ENCODE measurements at places on chromosomes 5 and 9.
A peak's percentile ranks its signal among the peaks of the same experiment; 100 is the strongest.

DNA sequence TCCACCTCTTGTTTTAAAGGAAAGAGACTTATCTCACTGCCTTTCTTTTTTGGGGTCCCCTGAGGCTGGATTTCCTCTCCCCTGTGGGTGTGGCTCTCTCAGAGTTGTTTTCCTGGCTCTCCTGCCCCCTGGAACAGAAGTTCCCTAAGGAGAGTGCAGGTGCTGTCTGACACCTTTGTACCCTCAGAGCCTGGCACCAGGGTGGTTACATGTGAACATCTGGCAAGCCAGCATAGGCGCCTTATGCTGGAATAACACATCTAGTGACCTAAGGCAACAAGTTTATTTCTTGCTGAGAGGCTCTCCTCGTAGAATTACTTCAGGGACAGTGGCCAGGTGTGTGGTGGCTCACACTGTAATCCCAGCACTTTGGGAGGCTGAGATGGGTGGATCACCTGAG lies 172.9 kb upstream of the PTCH1 start:
- no peaks in the 10 kb centered on the region for H3K36me3 ChIP-seq
- no peak overlapping the region for H3K4me3 ChIP-seq
- no peaks in the 10 kb centered on the region for H3K27me3 ChIP-seq

GRCh38 chr5:159961176-159962160 lies 45.2 kb downstream of the ADRA1B start:
- no peaks in the 10 kb centered on the region for H3K36me3 ChIP-seq
- H3K27me3 ChIP-seq = no peaks in the 10 kb centered on the region
- peak overlapping the region; percentile 17 for H3K27ac ChIP-seq
- H3K4me1 ChIP-seq = peaks cover 17% of the 10 kb centered on the region
- no peak for DNase-seq
- H3K4me3 ChIP-seq = no peak overlapping the region

- no peak overlapping the region for H3K27ac ChIP-seq
- no peak overlapping the region for H3K4me3 ChIP-seq
- H3K36me3 ChIP-seq = no peaks in the 10 kb centered on the region
Measured at GRCh38 chr9:88531920-88532698, 2.9 kb upstream of the NXNL2 start.

GRCh38 chr5:34858790-34859189 lies 19.8 kb downstream of the TTC23L start:
- peak overlapping the region; percentile 39 for H3K27ac ChIP-seq
- DNase-seq = no peak
- no peak overlapping the region for H3K4me3 ChIP-seq

GRCh38 chr5:125357660-125358059 lies 611.2 kb upstream of the ZNF608 start:
- no peaks in the 10 kb centered on the region for H3K36me3 ChIP-seq
- no peaks in the 10 kb centered on the region for H3K27me3 ChIP-seq
- H3K4me1 ChIP-seq = no peaks in the 10 kb centered on the region
- H3K27ac ChIP-seq = no peak overlapping the region
- H3K4me3 ChIP-seq = no peak overlapping the region

DNA sequence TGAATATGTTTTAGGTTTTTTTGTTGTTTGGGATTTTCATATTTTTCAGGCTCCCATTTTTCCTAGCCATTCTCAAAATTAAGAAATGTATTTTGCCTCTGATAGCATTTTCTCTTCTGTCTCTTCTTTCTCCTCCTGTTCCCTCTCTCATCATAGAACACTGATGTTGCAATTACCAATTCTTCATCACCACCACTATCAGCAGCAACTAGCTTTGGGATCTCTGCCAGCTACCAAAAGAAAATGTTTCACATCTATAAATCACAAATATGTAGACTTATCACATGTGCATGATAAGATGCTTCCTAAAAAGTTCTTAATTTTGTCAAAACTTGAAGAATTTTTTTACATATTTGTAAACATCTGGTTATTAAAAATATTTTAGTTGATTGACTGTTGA lies 887.1 kb downstream of the MAT2B start:
- H3K36me3 ChIP-seq = no peaks in the 10 kb centered on the region
- no peak overlapping the region for H3K27ac ChIP-seq
- no peak for DNase-seq
- H3K4me3 ChIP-seq = no peak overlapping the region
- no peaks in the 10 kb centered on the region for H3K4me1 ChIP-seq

DNA sequence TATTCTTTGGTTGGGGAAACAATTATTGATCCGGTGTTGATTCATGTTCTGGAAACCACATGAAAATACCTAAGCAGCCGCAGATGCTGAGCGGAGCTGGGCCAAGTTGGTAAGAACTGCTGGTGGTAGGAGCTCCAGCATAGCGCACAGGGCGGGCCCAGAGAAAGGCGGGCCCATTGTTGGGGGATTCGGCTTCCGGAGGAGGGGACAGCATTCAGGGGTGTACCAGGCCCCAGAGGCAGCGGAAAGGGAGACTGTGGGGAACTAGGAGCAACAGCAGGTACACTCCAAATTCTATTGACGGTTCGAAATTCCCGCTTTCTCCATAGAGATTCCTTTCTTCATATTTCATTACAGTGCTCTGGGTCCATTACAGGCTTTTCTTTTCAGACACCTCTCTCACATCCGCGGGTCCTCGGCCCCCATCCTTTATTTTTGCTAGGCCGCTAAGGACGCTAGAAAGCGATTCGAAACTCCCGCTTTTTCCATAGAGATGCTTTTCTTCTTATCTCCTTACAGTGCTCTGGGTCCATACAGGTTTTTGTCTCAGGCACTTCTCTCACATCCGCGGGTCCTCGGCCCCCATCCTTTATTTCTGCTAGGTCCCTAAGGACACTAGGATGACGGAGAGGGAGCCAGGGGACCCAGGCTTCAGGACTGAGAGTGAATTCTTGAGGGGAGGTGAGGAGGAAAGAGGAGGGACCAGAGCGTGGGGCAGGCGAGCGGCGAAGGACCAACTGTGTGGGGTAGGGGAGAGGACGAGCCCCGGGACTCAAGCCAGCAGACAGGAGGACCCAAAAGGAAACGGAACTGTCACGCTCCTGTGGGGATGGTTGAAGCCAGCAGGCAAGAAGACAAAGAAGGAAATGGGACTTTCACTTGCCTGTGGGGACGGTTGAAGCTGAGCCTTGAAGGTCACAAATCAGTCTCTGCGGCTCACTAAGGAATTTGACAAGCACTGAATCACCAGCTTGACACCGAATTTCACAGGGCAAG lies at the start of gene CCDC152:
Gene CCDC152 (plus strand): TSS at position 213 of the 996 bp plus-strand sequence. CDS start 2,304 bp downstream, outside the sequence.
- no peak for DNase-seq
- H3K4me3 ChIP-seq = peak within 1 kb of the TSS; percentile 74
- no peaks in the 10 kb centered on the region for H3K27me3 ChIP-seq
- H3K36me3 ChIP-seq = no peaks in the 10 kb centered on the region
- no peak within 1 kb of the TSS for H3K27ac ChIP-seq

DNA sequence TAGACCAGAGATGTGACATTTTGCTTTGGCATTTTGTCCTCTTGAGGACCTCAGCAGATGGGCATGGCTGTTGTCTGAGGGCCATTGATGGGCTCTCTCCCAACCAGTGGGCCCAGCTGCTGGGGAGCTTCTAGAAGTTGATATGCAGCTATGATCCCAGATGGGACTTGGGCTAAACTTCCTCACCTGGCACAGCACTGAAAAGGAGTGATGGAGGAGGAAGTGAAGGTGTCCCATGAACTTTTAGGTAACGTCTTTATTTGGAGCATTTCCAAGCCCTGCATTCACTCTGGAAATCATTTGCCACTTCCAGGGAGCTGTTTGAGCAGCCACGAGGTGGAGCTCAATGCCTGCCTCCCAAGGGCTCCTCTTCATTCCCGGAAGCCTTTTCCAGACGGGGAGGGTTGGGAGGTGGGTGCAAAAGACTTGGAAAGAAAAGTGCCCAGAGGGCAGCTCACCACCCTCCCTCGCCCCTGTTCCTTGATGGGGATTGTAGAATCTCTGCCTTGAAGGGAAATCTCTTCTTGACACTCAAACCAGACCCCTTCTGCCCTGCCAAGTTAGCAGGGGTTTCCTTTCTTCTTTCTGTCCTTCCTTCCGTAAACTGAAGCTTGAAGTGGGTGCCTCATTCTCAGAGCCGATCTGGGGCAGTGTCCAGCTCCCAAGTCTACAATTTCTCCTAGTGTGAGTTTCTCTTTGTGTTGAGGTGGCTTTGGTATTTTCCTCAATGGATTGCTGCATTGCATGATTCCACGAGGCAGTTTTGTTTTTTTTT lies 18.1 kb upstream of the NEUROG1 start:
- no peaks in the 10 kb centered on the region for H3K36me3 ChIP-seq
- H3K4me1 ChIP-seq = no peaks in the 10 kb centered on the region
- no peaks in the 10 kb centered on the region for H3K27me3 ChIP-seq
- DNase-seq = no peak

DNA sequence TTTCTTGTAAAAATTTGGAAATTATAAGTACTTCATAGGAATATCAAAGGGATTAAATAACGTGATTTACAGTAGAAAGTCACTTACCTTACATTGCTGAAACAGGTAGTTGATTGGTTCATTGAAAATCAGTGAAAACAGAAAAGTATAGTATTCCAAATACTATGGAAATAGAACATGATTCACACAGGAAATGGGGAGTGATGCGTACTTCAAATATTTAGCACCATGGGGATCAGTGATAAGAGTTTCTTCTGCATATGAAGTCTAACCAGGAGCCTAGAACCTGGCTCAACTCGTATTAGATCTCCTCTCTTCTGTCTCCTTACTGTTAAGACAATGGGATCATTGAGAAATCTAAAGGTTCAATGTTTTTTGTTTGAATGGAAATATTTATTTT lies 133.3 kb downstream of the FAM174A start:
- H3K27me3 ChIP-seq = no peaks in the 10 kb centered on the region
- H3K36me3 ChIP-seq = no peaks in the 10 kb centered on the region
- no peak overlapping the region for H3K4me3 ChIP-seq
- no peak overlapping the region for H3K27ac ChIP-seq
- DNase-seq = no peak
- H3K4me1 ChIP-seq = no peaks in the 10 kb centered on the region

DNA sequence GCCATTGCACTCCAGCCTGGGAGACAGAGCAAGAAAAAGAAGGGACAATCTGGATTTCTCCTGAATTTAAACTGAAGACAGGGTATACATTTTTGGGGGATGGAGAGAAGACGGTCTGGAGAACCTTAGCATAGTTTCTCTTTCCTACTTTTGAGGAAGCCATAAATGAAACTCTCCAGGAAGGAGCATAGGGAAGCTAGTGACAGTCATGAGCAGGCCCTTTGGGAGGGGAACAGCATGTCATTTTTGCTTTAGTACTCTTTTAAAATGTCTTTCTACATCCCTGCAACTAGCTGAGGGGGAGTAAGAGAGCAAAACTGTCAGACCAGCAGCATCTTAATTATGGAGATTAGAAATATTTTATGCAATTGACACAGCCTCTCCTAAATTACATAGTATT lies 8.2 kb upstream of the SLC44A1 start:
- no peaks in the 10 kb centered on the region for H3K27me3 ChIP-seq
- no peak for DNase-seq
- H3K36me3 ChIP-seq = no peaks in the 10 kb centered on the region
- H3K4me3 ChIP-seq = no peak overlapping the region
- peaks cover 5% of the 10 kb centered on the region for H3K4me1 ChIP-seq

DNA sequence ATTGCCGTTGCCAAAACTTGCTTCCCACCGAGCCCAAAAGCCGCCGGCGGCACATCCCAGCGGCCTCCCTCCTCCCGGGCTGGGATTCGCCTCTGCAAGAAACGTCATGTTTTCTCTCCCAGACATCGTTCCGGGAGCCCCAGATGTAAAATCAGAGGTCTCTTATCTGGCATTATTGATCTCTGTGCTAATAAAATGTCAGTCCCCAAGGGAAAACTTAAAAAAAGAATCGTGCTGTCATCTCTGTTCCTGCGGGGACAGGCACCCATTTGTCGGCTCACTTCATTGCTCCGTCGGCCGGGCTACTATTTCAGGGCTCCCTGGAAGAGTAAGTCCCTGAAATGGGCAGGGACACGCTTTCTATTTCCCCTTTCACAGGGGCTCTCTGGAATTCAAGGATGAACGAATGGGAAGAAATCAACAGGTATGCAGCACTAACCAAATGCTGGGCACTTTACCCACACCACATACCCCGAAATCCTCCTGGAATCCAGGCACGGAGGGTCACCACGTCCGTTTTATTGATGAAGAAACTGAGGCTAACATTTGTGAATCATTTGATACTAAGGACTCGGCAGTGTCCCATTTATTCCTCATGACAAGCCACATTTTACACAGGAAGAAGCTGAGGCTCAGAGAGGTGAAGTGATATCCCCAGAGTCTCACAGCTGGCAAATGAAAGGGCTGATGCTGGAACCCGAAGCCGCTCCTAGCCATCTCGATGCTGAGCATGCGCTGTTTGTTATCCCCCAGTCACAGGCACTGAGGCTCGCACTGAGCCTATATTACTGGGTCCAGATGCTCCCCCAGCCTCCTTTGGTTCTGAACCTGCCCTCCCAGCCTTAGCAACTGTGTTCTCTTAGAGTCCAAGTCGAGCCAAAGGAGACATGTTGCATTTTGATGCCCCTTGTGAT lies 35.7 kb upstream of the MSX2 start:
- peaks cover 10% of the 10 kb centered on the region for H3K4me1 ChIP-seq
- no peak overlapping the region for H3K27ac ChIP-seq
- peaks cover 13% of the 10 kb centered on the region for H3K27me3 ChIP-seq
- no peak for DNase-seq
- H3K36me3 ChIP-seq = no peaks in the 10 kb centered on the region

GRCh38 chr9:89949111-89949510 lies 344.3 kb downstream of the GADD45G start:
- H3K27me3 ChIP-seq = no peaks in the 10 kb centered on the region
- H3K27ac ChIP-seq = no peak overlapping the region
- H3K36me3 ChIP-seq = no peaks in the 10 kb centered on the region
- no peak for DNase-seq

DNA sequence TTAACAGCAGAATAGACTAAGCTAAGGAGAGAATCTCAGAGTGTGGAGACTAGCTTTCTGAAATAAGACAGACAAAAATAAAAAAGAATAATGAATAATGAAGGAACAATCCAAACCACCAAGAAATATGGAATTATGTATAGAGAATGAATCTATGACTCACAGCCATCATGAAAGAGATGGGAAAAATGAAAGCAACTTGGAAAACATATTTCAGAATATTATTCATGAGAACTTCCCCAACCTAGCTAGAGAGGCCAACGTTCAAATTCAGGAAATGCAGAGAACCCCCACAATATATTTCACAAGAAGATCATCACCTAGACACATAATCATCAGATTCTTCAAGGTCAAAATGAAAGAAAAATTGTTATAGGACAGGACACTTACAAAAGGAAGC lies 349.0 kb upstream of the MPDZ start:
- H3K36me3 ChIP-seq = no peaks in the 10 kb centered on the region
- no peak overlapping the region for H3K4me3 ChIP-seq
- DNase-seq = no peak

DNA sequence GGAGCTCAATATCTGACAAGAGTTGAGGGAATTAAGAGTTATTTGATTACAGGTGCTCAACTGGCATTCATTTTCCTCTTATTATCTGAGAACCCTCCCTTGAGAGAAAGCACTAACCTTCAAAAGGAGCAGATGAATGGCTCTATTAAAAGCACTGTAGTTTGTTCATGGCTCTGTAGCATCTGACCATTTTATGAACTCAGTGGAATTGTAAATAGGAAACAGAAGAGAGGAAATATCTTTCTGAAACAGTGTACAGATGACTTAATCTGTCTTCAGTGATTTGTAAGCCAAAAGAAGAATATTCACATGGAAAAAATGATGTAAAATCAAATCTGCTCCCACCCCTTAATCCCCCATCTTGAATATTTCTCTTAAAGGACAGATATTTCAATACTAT lies 810.4 kb upstream of the GRAMD2B start:
- no peak overlapping the region for H3K4me3 ChIP-seq
- H3K4me1 ChIP-seq = no peaks in the 10 kb centered on the region
- no peak for DNase-seq
- no peaks in the 10 kb centered on the region for H3K27me3 ChIP-seq
